ENCODE measurements at places on chromosomes 7 and 10. TPM values are rescaled to one million over a fixed set of nuclear protein-coding genes. Genes with fewer than 3 reads are reported as not detected.

C7orf33 gene
- not detected for total RNA-seq

DNA sequence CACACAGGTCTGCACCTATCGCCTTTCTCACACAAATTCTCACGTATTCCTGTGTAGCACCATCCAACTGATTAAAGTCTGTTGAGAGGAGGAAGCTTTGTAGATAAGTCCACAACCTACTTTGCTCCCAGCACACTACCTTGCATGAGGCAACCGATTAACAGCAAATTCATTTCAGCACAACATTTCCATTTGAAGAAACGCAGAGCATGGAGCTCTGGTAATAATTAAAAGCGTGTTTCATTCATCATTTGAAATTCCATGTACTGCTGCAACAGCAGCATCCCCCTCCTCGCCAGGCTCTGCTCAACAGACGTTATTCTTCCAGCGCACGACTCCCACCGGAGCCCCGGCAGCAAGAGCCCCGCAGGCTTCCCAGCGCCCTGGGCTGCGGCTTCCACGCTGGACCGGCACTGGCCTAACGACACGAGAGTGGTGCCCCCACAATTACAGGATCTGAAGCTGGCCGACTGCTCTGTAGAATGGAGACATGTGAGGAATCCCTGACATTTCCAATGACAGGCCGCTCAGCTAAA lies 118.8 kb downstream of the DIP2C start:
- H3K4me1 ChIP-seq: peaks cover 2% of the 10 kb centered on the region
- no peak overlapping the region for H3K4me3 ChIP-seq
- H3K36me3 ChIP-seq: no peaks in the 10 kb centered on the region

- H3K4me1 ChIP-seq: no peaks in the 10 kb centered on the region
- no peak overlapping the region for H3K4me3 ChIP-seq
- DNase-seq: no peak
- H3K36me3 ChIP-seq: peaks cover 2% of the 10 kb centered on the region
Observed at GRCh38 chr10:84156768-84157167, 16.8 kb upstream of the GPR15LG start.

DNA sequence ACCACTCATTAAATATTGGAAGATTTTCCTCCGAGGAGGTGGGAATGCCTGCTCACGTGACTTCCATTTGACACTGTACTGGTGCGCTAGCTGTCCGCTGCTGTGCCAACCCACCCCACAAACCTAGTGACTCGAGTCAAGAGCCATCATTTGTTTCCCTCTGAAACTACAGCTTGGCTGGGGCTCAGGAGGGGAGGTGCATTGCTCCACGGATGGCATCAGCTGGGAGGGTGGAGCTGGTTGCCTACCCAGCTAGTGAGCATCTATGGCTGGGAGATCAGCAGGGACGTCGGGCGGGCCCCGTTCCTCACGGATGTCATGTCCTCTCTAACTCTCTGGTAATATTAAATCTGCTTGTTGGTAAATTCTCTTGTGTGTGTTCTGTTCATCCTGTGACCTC lies 9.5 kb upstream of the FOXL3 start:
- no peak overlapping the region for H3K27ac ChIP-seq
- no peak for DNase-seq
- no peaks in the 10 kb centered on the region for H3K36me3 ChIP-seq
- H3K4me1 ChIP-seq: no peaks in the 10 kb centered on the region
